Esophagus squamous epithelium (tissue), 5 donors: ENCODE measurements at places on chromosomes 3 and 15. TPM values are rescaled to one million over a fixed set of nuclear protein-coding genes. Genes with fewer than 3 reads are reported as not detected.

GNAT1 gene
- not detected for total RNA-seq

DZIP1L gene
- 6.7 TPM for total RNA-seq

HRH1 gene
- 4.5 TPM for total RNA-seq

INTS14 gene
- total RNA-seq, result 26.9 TPM

- DNase-seq, result no peak
Measured at GRCh38 chr3:139518926-139519842, 20.4 kb downstream of the RBP1 start.

GRCh38 chr15:39497016-39497758 lies 83.7 kb upstream of the THBS1 start:
- no peak for DNase-seq

- no peak for DNase-seq
Measured at GRCh38 chr3:159727506-159727905, 261.1 kb upstream of the IL12A start.

DNA sequence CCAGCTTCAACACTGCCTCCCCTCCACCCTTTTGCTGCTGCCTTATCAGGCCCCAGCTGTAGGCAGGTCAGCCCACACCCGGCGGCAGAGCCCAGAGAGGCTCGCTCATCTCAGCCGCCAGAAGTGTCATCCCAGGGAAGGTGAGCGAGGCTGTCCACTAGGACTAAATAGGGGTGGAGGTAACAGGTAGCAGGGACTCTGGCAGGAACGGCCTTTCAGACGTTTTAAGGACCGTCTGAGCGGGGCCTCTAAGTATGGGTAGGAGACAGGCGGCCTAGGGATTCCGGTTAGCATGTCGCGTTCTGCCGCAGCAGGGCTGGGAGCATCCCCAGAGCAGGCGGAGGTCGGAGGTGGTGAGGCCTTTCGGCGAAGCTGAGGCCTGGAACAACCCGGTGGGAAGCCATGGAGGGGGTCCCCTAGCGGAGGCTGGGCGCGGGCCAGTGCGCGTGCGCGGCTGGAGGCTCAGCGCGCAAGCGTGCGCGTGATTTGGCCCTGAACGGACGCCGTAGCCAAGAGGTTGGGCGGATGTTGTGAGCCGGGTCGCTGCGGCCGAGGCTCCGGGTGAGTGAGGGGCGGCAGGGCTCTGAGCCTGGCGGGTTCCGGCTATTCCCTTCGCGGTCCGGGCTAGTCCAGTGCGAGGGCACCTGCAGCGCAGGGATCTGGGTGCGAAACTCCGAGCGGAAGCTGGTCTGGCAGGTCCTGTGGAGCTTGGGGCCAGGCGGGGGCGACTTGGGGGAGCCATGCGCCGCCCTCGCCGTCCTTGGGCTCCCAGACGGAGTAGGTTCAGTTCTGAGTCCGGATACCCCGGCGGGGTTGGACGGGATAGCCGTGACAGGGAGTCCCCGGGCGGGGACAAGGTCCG lies at the start of the genes MST1 and RNF123:
MST1 (minus strand) TSS at position 429 of the 862 bp plus-strand sequence. CDS start 783 bp downstream, outside the sequence.
RNF123 (plus strand) TSS at position 512 of the 862 bp plus-strand sequence. CDS start 1,609 bp downstream, outside the sequence.
- no peak for DNase-seq
